Lung (tissue), 17 donors: ENCODE measurements at places on chromosomes 12 and 14. TPM values are rescaled to one million over a fixed set of nuclear protein-coding genes. Genes with fewer than 3 reads are reported as not detected.
A peak's percentile ranks its signal among the peaks of the same experiment; 100 is the strongest.

DNA sequence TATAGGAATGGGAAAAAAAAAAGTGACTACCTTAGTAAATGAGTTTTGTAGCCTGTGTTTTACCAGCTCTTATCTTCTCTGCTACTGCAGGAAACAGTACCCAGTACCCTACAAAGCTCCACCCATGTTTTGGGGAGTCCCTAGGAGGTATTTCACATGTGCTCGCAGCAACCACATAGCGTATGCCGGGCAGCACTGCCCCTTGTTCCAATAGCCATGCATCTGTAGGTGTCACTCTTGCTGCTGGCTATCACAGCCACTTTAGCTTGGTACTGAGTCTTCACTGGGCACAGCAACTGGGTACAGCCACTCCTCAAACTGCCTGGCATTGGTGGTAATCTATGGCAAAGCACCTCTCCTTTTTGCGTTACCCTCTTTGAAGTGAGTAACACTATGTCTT, 2.0 kb upstream of the MDM1 start:
- no peak for DNase-seq

DNA sequence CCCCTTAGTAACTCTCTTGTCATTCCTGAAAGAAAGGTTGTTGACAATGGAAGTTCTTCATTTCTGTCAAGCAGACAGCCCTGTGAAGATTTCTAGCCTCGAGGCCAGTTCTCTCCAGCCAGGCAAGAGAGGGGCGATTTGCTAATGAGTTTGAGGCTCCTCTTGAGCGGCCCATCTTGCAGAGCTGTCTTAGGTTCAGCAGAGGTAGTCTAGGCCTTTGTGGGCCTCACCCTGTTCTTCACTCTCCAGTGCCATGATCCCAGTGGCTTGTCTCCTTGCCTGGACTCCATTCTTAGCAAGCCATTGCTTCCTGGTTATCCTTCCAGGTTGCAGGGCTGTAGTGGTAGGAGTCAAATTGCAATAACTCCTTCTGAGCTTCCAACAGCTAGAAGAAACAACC, 9.7 kb downstream of the TPH2 start:
- DNase-seq, result no peak

Gene AKAP3
- total RNA-seq, result 1.1 TPM

GRCh38 chr14:56351861-56352260, 227.7 kb upstream of the TMEM260 start:
- no peak for DNase-seq

- peak; percentile 48 for DNase-seq
Observed at GRCh38 chr14:100902295-100903133, 1.0 kb downstream of the RTL1 start.
